ENCODE measurements at places on chromosomes 4 and X. TPM values are rescaled to one million over a fixed set of nuclear protein-coding genes. Genes with fewer than 3 reads are reported as not detected.

GRCh38 chr4:37646247-37646646 is 39.9 kb downstream of the RELL1 start:
- DNase-seq, result no peak

Gene PORCN
- 199 TPM for polyA plus RNA-seq

GRCh38 chr4:55068522-55068921 is 56.9 kb downstream of the KDR start:
- no peak for DNase-seq

Gene SCML2
- 10.1 TPM for polyA plus RNA-seq

Gene PPBP
- polyA plus RNA-seq, result not detected

GRCh38 chr4:83074086-83074704 is 39.2 kb downstream of the COPS4 start:
- peak; percentile 30 for DNase-seq

Gene SYN1
- 3.8 TPM for polyA plus RNA-seq

DNA sequence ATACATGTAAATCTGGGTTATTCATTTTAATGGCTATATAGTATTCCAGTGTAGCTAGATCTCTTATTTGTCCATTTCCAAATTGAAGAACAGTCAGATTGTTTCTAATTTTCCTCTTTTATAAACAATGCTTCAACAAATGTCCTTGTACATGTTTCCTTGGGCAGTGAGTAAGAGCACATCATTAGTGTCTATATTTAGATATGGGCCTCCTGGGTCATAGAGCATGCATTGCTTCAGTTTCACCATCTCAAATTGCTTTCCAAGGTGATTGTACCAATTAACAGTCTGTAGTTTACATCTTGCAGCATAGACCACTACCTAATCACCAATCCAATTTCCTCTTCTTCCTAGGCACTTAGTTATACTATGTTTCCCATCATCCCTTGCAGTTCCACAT is 13.4 kb downstream of the PHKA2 start:
- no peak for DNase-seq

DNA sequence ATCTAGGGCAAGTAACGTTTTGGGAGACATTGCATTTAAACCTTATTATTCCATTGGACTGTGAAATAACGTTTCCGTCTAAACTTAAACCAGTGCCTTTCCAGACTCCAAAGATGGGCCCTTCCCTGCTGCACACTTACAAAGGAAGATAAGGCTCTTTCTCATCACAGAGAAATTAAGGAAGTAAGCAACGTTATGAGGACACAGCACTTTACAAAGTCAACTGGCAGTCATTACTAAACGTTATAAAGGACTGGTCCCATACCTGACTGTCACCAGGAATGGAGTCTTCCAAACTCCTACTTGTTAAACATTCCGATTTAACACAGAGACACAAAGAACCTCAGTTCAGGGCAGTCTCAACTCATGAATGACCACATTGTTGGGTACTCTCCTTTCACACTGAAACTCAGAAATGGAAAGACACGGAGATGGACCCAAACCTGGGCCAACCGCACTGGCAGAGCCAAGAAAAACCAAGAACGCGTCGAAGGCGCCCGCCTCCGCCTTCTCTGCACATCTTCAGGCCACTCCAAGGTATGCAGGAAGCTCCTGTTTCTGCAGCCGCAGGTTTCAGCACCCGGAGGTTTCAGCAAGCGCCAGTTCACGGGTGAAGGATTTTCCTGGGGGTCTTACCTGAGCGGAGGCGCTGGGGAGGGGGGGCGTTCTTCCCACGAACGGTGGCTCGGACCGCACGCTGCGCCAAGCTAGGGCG is 670 bp downstream of the PAPSS1 start:
- no peak for DNase-seq

Gene SRPX2
- polyA plus RNA-seq, result 18.3 TPM

DNA sequence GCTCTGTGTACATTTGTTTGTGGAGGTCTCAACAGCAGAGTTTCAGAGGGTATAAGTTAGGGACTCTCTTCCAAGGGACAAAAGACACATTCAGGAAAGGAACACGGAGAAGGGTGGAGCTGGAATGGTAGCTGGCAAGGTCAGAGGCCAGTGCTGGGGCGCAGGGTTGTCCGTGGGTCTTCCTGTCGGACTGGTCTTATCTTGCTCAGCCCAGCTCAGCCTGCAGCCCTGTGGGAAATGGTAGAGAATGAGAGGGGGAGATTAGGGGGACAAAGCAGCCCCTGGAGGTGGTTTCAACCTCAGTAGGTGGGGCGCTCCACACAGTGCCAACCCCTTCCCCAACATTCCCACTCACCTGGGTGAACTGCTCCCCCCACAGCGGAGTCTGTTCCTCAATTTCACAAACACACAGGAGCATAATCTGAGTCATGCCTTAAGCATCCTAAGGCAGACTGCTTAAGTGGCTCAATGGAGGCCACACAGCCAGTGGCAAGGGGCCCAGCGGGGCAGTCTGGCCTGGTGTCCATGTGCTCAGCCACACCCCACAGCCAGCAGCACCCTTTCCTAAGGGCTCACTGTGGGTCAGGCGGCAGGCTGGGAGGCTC is 6.9 kb upstream of the HDAC6 start:
- no peak for DNase-seq

- no peak for DNase-seq
Observed at GRCh38 chrX:19462231-19462630, 53.1 kb downstream of the MAP3K15 start.

GRCh38 chrX:34839451-34839850 is 103.1 kb upstream of the FAM47B start:
- DNase-seq, result no peak

Gene COX7B2
- not detected for polyA plus RNA-seq

GRCh38 chrX:95059909-95060308 is 1385.9 kb downstream of the FAM133A start:
- DNase-seq, result no peak

Gene CDS1
- 8.0 TPM for polyA plus RNA-seq

Gene RPL36A
- polyA plus RNA-seq, result 1,778 TPM

- peak; percentile 83 for DNase-seq
Observed at GRCh38 chr4:3346146-3346545, 53.3 kb downstream of the RGS12 start.

- no peak for DNase-seq
Observed at GRCh38 chrX:46739736-46740135, 19.2 kb downstream of the SLC9A7 start.

Gene HAND2
- polyA plus RNA-seq, result 12.6 TPM

DNA sequence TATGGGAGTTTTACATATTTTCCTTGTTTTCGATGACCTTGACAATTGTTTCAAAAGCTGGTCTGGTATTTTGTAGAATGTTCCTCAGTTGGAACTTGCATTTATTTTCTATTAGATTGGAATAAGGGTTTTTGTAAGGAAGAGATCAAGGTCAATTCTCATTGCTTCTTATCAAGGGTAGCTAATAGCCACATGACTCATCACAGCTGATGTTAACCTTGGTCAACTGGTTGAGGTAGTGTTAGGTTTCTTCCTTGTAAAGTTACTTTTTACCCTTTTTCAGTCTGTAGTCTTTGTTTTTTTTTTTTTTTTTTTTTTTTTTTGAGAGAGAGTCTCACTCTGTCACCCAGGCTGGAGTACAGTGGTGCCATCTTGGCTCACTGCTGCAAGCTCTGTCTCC is 257.2 kb downstream of the SNCA start:
- DNase-seq, result no peak

GRCh38 chr4:42618023-42618422 is 38.9 kb downstream of the ATP8A1 start:
- DNase-seq, result no peak

DNA sequence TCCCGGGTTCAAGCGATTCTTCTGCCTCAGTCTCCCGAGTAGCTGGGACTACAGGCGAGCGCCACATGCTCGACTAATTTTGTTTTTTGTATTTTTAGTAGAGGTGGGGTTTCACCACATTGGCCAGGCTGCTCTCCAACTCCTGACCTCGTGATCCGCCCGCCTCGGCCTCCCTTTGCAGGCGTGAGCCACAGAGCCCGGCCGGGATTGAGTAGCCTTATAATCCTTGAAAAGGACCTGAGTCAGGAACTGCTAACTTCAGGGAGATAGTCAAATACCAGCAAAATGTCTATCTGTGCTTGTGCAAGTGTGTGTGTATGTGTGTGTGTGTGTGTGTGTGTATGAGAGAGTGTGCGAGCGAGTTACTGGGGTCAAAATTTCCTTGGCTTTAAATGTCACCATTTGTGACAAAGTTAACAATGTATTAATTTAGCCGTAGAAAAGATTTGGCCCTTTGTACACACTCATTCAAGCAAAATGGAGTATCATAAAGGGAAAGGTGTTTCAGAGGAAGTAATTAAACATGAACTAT is 1.8 kb upstream of the KDM6A start:
- DNase-seq, result peak; percentile 13

Gene TMEM156
- polyA plus RNA-seq, result 1.0 TPM

Gene BRS3
- not detected for polyA plus RNA-seq

GRCh38 chr4:170088716-170089115 is 1.0 kb downstream of the AADAT start:
- no peak for DNase-seq

- DNase-seq, result no peak
Observed at GRCh38 chr4:82247171-82247570, 126.6 kb downstream of the HNRNPD start.

DNA sequence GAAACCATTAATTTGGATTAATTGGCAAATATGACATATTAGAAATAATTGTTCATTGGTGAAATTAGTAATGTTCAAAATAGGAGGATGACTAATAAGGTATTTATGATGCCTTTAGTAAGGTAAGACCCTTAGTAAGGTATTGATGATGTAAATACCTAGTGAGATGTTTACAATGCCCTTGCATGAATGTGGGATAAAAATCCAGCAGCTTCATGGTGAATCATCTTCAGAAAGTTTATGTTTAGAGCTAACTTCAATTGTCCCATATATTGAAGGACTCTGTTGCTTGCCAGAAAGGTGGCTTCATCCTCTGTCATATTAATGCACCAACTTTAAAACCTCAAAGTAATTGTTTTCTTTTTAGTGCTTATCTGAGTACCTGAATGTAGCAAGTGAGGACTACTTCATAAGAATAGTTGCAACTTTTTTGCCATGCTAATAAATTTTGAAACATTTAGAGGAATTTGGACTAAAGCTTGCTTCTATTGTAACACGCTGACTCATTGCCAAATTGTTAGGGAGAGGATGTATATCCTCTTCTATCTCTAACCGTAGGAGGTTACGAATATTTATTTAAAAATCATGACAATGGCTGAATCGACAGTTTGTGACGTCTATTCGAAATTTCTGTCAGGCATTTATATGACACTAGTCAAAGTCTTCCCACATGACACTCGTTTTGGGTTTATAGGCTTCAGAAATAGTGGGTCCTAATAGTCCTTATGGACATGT is 174.1 kb upstream of the HS3ST1 start:
- DNase-seq, result no peak

DNA sequence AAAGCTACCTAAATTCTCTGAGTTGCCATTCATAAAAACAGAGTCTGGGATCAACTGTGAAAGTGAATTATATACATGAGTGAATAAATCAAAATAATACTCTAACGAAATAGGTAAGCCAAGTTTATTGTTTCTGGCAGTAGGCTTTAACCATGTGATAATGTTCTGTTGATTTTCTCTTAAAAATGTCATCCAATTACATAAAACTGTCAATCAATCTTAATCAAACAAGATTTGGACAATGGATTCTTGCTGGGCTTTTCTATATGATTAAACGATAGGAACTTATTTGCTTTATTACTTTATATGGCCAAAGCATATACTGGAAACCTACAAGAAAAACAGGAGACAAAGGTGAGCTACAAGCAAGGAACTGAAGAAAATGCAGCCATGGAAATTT is 148.8 kb downstream of the INPP4B start:
- no peak for DNase-seq

DNA sequence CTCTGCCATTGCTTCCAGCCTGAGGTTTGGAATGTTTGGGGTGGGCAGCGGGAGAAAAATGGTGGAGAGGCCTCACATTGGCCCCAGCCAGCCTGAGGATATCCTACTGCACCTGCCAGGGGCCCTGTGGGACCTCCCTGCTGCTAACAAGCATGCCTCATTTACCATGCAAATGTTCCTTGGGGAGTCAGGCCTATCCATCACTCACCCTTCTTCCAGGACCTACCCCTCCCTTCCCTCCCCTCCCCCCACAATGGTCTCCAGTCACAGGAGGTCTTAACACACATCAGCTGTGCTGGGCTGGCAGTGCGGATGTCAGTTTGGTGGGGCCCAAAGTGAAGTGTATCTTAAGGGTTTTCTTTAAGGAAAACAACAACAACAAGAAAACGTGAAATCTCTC is 139.2 kb downstream of the SHOX start:
- DNase-seq, result no peak

Gene PCDH11X
- 0.16 TPM for polyA plus RNA-seq

DNA sequence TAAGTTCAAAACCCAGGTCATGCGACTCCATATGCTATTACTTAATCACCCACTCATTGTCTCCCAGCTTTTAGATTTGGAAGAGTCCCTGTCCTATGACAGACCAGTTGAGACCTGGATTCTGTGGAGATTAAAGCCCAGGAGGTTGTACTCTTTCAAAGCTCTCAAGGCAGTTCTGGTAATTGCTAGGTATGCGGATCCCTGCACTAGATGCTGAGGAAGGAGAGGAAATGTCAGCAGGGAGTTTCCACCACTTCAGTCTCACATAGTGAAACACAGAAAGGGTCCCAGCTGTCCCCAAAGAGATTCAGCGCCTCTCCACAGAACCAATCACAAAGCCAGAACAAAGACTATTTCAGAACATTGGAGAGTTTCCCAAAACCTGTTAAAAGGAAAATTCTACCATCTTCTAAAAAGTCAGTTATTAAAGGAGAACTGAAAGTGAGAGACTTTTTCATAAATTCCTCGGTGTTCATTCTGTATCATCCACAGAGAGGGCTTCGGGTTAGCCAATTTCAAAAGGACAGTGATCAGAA is 53.4 kb downstream of the IRF2 start:
- no peak for DNase-seq

GRCh38 chr4:56540826-56541225 is 35.2 kb downstream of the ARL9 start:
- no peak for DNase-seq

GRCh38 chr4:102683881-102684609 is 76.7 kb downstream of the MANBA start:
- DNase-seq, result no peak

- DNase-seq, result no peak
Observed at GRCh38 chr4:88619971-88620370, 27.7 kb downstream of the HERC3 start.

- DNase-seq, result no peak
Observed at GRCh38 chr4:107800706-107801105, 24.0 kb upstream of the SGMS2 start.

DNA sequence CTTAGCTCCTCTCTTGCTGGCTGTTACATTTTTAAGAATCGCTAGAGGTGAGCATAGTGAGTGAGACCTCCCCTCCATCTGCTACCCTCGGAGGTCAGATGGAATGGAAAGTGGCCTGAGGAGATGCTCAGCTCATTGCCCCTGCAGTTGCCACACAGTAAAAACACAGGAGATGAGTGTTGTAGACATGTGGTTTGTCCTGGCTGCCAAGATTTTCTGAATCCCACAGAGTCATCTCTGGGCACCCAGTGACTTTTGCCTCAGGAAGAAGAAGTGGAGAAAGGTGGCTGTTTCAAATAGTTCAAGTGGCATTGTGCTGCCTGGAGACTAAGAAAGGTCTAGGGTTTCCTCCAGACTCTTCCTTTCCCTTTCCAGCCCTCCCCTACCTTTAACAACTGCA is 271.0 kb downstream of the STK32B start:
- no peak for DNase-seq

Data from adrenal gland (tissue), 19 donors.